ENCODE measurements at places on chromosomes 12 and 14.

DNA sequence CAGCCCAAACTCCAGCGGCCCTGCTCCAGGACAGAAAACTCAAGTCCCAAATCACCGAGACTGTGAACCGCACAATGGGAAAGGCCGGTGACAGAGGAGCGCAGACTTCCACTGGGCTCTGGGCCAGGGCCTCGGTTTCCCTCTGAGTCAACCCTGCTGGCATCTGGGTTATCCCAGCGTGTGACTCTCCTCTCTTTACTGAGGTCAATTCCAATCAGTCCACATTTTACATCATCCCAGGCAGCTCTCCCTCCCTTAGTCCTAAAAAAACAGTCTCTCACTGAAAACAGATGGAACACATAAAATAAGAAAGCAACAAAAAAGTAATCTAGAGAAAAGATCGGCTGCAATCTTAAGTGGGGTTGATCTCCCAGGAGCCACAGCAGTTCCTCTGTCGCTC lies 36.9 kb downstream of the ITPK1 start:
- DNase-seq, result no peak

GRCh38 chr12:110168732-110169455 lies 44.7 kb downstream of the IFT81 start:
- DNase-seq, result no peak

DNA sequence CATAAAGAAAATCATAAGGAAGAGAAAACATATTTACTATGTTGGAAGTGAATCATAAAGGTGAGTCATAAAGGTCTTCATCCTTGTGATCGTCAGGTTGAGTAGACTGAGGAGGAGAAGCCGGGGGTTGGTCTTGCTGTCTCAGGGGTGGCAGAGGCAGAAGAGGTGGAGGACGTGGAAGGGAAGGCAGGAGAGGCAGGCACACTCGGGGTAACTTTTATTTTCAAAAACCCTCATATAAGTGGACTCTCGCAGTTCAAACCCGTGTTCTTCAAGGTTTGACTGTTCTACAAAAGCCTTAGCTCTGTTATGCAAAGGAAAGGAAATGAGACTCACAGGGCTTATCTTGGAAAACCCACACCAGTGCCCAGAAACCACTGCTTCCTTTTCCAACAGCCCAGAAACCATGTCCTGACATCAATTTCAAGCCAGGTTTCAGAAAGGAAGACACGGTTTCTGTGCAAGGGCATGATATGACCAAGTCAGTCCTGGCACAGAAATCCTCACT lies 14.0 kb downstream of the SMCO2 start:
- DNase-seq, result peak; percentile 32

DNA sequence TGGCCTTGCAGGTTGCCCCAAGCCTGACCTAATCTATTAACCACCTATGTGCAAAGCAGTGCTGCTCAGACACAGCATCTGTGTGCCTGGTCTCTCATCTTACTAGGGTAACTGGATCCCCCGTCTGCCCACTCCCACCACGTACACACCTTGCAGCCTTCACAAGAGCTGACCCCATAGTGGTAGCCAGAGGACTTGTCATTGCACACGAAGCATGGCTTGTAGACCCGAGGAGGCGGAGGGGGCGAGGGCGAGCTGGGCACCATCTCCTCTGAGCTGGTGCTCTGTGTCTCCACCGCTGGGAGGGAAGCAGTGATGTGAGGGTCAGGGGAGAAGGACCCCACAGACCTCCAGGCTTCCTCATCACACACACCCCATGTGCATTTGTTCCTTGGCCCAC lies 8.4 kb upstream of the ITGB7 start:
- DNase-seq, result no peak

DNA sequence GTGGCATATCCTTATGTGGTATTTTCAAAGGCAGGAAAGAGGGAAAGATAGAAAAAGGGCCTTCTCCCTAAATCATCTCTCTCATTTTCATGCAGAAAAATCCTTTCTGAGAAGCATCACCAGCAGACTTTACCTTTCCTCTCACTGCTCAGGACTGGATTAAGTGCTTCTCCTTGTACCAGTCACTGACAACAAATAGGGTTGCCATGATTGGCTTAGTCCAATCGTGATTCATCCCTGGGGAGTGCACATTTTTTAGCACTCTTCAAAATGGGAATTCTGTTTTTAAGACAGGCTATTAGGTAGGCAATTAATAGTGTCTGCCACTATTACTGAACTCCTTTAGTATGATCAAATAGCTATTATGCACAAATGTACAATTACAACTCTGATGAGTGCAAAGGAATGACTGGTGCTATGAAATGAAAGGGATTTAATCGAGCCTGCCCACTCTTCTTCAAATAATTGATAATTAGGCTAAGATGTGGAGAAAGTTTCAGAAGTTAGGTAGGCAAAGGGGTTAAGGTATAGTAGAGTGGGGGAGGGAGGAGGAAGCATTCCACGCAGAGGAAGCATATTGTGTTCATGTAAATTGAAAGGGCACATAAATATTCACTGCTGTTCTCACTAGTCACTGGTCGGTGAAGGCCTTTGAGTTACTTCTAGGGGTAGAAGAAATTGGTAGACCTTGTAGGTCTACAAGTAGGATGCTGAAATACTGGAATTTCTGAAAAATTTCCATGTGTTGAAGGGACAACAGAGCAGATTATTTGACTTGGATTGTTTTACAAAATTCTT lies 84.0 kb downstream of the MSRB3 start:
- DNase-seq, result no peak

DNA sequence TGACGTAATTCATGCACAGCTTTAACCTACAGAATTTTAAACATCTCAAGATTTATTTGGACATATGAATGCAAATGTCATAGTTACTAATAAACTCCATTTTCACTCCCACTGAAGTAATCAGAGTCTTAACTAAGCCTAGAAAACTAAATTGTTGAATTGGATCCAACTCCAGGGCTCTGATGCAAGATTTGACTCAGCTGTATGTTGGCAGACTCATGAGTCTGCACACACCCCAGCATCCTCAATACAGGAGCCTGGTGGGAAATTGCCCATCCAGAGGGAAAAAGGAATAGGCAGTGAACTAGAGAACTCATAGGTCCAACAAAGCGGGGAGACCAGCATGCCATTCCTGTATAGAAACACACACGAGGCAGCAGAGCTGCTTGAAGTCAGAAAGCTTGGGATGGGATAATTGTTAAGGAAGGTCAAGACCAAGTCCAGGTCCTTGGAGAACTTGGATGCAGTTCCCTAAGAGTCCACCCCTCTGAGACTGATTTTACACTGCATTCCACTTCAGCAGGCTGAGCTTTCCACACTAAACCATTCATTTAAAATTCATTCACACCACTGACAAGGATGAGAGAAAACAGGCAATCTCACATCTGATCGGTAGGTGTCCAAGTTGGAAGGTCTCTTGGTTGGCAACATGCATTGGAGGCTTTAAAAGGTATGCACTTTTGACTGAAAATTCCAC lies 14.4 kb downstream of the TMTC1 start:
- peak; percentile 4 for DNase-seq

DNA sequence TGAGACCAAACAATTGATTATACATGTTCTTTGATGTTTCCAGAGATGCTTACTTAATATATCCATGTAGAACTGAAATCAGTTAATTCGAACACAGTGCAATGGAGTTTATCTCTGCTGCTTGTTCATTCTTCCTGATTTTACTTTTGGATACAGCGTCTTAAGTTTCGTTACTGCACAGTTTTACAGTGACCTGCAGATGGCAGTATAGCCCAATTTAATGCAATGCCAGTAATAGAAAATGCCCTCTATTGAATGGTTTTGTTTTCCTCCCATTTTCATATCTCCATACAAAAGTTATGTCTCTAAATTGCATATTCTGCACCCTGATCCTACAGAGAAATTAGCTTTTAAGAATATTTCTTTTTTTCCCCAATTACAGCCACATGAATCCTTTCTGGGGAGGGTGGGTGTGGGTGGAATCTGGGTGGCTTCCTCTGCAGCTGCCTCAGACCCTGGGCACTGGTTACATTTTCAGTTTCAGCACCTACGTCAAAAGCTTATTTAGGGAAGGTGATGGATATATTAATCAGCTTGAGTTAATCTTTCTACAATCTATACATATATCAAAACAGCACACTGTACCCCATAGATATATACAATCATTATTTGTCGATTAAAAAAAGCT lies 101.1 kb upstream of the DCD start:
- peak; percentile 64 for DNase-seq

DNA sequence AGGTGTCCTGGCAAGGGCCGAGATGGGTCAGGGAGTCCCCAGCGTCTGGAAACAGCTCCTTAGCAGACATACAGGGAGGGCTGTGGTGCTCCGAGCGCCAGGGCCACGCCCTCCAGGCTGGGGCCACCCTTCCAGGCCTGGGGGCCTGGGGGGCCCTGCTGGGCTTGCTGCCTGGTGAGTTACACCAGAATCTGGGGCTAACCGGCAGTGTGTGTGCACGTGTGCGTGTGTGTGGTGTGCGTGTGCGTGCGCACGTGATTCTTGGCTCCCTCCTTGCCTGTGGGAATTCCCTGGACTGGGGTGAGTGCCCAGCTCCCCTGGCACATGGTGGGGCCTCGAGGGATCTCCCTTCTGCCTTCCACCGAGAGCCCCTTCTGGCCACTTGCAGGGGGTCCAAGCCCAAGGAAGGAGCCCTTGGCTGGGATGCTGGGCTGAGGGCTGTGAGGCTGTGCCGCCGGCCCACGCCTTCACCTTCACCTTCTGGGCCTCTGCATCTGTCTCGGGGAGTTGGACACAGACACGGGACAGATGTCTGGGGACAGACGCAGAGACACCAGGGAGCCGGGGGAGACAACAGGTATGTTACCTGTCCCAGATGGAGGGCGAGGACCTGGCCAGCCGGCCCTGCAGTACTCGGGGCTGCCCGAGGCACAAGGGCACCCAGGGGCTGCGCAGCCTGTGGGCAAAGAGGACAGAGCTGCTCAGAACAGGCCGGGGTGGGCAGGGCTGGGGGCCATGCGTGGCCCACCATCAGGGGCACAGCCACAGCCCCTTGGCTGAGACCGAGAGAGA lies 37.2 kb downstream of the BEGAIN start:
- DNase-seq, result no peak

DNA sequence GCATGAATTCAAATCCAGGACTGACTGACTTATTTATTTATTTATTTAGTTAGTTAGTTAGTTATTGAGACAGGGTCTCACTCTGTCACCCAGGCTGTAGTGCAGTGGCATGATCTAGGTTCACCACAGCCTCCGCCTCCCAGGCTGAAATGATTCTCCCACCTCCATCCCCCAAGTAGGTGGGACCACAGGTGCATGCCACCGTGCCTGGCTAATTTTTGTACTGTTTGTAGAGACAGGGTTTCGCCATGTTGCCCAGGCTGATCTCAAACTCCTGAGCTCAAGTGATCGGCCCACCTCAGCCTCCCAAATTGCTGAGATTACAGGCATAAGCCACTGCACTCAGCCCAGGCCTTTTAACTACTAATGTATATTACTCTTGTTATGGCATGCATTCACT lies 36.0 kb downstream of the BTG1 start:
- no peak for DNase-seq

- DNase-seq, result no peak
Measured at GRCh38 chr12:47028981-47029708, 50.3 kb upstream of the PCED1B start.

DNA sequence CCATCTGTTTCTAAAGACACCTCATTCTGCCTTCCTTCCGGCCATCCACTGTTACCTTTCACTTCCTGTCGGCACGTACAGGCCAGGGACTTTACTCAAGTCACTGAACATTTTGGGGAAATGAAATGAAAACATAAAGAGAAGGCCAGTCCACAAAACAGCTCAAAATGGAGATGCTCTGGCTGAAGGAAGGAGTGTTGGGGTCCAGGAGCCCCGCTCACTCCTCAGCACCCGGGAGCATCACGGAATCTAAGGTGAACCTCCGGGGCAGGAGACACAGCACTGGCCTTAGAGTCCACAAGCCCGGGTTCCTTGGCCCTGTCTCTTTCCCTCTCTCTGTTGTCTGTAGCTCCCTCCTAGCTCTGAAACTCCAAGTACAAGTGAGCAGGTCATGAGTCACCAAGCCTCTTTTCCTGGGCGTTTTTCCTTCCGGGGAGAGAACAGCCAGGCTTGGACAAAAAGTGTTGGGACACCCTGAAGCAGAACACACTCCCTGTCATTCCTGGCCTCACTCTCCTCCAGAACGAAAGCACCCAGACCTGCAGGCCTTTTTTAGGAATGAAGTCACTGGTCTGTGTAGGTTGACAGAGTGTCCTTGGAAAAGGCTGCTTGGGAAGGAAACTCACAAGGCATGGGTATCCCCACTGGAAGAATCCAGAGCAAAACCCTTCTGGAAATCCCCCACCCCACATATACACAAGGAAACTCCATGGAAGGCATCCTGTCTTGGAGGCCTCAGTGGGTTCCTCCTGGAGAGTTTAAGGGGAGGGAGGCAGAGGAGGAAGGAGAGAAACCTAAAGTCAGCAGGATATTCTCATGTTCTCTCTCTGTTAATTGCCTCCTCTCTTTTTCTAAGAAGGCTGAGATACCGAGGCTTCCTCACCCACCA lies 245.3 kb downstream of the ZFP36L1 start:
- no peak for DNase-seq

- DNase-seq, result no peak
Measured at GRCh38 chr14:80845856-80846255, 95.7 kb downstream of the CEP128 start.

GRCh38 chr12:108972358-108972757 lies 48.5 kb downstream of the SVOP start:
- DNase-seq, result no peak

GRCh38 chr12:94872671-94872970 lies 130.9 kb downstream of the NDUFA12 start:
- DNase-seq, result no peak

DNA sequence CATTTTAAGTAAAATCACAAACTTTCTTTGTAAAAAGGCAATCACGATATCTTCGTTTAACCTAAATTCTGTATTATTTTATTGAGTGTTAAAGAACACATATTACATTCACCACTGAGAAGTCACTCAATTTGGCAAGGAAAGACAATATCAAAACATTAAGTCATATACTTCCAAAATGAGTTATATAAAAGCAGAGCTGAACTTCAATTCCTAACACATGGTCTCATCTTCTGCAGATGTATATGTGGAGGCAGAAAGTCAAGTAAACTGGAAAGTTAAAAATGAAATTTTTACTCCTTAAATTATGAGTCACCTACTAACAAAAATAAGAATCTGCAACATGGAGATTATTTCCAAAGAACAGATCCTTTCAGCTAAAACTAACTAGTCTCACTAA lies 28.7 kb downstream of the BMAL2 start:
- no peak for DNase-seq
